ENCODE measurements at places on chromosomes 4 and X.

GRCh38 chr4:141840299-141840986 is 204.1 kb downstream of the IL15 start:
- DNase-seq: no peak

DNA sequence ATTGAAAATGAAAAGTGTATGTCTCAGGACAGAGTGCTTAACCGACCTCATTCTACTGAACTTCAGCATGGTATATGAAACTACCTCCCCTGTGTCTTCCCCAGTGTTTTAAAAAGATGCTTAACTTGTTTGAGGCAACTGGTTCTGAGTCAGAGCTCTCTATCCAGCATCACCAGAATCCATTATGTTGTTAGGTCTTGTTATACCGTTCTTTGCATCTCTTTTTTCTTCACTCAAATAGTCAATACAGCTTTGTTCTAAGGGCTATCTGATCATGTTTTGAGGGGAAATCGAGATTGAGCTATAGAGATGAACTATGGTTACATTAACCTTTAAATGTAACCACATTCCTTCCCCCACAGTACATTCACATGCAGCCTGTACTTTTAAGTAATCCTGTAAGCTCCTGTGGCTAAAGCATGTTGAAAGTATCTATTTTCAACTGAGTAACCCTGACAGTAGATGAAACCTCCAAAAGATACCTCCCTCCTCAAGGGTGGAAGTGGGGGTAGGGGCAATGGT is 514.4 kb downstream of the RPA4 start:
- DNase-seq: peak; percentile 58

- DNase-seq: peak; percentile 42
These were observed 10.4 kb downstream of the L1CAM start for GRCh38 chrX:153875391-153876111.

- DNase-seq: no peak
These were observed 235.4 kb downstream of the NAF1 start for GRCh38 chr4:162931286-162931685.

- DNase-seq: peak; percentile 61
These were observed 8.1 kb downstream of the NEK1 start for GRCh38 chr4:169604131-169604900.

- DNase-seq: no peak
These were observed 22.0 kb upstream of the PTTG2 start for GRCh38 chr4:37938208-37938607.

DNA sequence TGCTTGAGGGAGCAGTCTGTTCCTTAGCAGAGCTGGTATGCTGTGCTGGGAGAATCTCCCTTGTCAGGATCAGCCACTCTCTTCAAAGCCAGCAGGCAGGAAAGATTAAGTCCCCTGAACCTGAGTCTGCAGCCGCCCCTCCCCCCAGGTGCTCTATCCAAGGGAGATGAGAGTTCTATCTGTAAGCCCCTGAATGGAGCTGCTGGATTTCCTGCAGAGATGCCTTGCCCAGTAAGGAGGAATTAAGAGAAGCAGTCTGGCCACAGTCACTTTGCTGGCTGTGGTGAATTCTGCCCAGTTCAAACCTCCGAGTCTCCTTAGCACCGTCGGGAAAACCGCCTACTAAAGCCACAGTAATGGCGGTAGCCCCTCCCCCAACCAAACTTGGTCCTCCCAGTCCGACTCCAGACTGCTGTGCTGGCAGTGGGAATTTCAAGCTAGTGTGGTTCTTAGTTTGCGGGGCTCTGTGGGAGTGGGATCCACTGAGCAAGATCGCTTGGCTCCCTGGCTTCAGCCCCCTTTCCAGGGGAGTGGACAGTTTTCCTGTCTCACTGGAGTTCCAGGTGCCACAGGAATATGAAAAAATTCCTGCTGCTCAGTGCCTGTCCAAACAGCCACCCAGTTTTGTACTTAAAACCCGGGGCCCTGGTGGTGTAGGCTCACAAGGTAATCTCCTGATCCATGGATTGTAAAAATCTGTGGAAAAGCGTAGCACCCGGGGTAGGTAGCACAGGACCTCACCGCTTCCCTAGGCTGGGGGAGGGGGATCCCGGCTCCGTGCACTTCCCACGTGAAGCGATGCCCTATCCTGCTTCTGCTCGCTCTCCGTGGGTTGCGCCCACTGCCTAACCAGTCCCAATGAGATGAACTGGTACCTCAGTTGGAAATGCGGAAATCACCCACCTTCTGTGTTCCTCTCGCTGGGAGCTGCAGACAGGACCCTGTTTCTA is 38.0 kb downstream of the RAB28 start:
- no peak for DNase-seq

DNA sequence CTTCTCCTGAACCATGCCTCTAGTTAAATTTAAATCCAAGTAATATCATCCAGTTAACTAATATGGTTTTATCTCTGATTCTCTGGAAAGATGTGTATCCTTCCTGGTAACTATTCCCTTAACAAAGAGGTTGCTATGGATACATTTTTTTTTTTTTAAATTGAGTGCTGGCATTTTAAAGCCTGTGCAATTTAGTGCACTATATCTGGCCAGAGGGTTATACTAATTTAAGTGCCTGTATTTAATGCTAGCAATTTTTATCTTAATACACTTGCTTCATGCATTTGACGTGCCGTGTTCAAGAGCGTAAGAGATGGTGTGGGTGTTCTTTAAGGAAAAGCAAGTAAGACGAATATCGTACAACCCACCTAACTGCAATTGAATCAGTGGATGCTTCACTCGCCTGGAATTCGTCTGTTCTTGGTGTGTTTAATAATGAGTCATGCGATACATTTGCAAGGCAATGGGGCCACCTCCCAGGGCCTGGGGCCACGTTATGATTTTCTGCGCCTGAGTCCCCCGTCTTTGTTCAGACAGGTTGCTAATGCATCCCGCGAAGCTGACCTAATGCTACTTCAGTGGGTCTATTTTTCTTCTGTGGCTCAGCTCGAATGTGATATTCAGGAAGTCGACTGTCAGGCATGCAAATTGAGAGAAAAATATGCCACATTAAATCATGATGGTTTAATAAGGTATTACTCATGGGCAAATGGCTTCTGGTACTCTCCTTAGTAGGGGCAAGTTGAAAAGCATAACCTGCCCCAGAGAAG is 14.2 kb upstream of the MID1 start:
- no peak for DNase-seq

DNA sequence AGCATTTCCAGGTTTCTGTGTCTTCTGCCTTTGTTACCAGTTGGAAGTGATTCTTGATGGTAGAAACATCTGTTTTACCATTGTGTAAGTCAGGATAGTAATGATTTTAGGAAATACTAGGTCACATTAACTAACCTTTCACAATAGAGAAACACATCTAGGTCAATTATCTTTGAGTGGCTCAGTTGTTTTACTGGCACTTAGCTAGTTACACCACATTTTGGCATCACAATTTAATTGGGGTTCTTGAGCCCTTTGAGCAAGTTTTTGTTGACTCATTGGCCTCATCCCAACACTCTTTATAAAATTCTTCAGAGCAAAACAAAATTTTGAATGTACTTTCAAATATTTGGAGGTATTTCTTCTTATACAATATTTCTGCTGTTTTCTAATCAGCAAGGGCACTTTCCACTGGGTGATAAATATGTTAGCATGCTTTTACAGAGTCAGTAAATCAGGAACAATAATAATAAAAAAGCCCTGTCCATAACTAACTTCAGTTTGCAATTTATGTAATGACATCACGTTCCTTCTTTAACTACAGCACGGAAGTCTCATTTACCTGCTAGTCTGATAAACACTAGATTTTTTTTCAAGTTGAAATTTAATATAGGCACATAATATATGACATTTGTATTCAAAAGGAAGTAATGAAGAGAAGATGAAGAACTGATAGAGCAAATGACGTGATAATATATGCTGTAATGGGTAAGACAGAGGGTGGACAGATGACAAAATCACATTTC is 64.8 kb upstream of the GK2 start:
- DNase-seq: no peak

GRCh38 chrX:72123471-72124185 is 8.1 kb downstream of the RTL5 start:
- no peak for DNase-seq

GRCh38 chrX:15576019-15576418 is 24.7 kb downstream of the ACE2 start:
- DNase-seq: no peak

DNA sequence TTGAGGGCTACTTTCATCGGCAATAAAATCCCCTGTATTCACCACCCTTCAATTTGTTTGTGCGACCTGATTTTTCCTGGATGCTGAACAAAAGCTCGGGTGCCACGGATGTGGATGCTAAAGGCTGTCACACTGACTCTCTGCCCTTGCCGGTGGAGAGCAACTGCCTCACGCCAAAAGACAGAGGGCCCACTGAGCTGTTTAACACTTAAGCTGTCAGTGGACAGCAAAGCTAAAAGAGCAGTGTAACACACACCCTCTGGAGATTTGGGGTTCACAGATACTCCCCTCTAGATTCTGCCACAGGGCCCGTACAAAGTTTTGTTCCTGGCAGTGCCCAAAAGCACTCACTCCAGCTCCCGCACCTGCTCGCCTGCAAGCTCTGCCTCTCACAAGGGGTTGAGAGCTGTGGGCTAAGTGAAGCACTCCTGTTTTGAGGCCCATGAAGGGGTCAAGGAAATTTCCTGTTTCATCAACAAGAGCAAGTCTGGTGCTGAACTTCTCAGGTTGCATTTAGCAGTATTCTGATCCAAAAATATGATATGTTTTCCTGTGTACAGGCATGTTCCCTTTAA is 1571.9 kb downstream of the ADGRL3 start:
- DNase-seq: no peak

- DNase-seq: no peak
These were observed 4.2 kb downstream of the GSTCD start for GRCh38 chr4:105712766-105713165.

GRCh38 chr4:60344908-60345307 is 855.2 kb upstream of the ADGRL3 start:
- no peak for DNase-seq

DNA sequence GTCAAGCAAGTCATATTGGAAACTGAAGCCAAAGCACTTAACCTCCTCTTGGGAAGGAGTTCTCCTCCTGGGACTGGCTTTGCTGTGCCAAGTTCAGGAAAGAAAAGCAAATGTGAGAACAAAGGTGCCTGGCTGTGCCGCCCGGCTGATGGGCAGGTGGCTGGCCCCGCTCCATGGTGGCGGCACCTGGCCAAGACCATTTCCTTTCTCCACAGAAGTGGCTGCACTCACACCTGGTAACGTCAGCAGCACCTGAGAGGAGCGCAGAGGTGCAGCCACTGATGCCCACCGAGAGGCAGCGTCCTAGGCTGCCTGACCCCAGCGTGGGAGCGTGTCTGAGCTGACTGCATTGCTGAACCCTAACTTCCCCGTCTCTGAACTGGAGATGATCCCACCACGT is 54.3 kb downstream of the DCTD start:
- DNase-seq: no peak
